ENCODE measurements at places on chromosomes 1 and 21. TPM values are rescaled to one million over a fixed set of nuclear protein-coding genes. Genes with fewer than 3 reads are reported as not detected.
A peak's percentile ranks its signal among the peaks of the same experiment; 100 is the strongest.

BARHL2 gene
- total RNA-seq, result not detected

DNA sequence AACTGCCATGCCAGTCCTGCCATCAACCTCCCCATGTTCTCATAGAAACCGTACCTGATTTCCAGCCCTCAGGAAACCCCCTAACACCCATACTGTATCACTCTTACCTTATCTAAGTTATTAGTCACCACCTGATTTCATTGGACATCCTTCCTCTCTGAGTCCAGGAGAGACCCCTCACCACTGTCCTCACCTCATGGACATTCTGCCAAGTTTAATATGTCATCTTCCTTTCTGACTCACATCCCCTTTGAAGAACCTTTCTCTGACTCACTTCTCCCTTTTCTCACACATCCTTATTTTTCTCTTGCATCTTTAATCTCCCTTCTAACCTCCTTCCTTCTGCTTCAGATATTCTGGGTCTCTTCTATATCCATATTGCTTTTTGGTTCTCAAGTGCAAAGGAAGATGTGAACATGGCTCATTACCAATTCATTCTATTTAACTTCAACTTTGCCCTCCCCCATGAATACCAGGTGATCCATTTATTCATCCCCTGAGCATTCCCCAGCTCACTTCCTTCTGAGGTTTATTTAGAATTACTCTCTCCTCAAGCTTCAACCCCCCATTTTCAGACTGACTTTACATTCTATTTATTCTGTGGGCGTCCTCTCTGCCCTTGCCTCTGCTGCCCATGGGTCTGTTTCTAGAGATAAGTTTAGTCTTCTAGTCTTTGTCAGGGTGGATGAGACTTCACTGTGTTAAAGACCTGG is 206.8 kb upstream of the ESRRG start:
- DNase-seq, result no peak

GRCh38 chr1:56278061-56278460 is 301.3 kb downstream of the PLPP3 start:
- DNase-seq, result no peak

DNA sequence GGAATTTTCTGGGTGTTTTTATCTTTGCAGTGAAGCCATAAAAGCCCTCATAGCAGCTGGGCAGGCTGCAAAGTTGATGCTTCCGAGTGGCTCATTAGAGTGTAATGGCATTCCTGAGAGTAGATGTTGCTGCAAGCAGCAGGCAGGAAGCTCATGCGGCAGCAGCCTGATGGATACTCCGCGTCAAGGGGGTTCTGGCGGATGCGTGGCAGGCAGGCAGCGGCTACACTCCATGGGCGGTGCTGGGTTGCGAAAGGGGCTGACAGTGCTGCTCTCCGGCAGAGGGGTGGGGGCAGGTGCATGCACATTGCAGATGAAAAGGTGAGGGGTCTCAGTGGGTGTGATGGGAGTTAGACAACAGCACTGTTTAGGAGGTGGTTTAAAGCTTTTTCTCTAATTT is 93.2 kb upstream of the AJAP1 start:
- DNase-seq, result no peak

HHAT gene
- 3.9 TPM for total RNA-seq

- peak; percentile 37 for DNase-seq
Measured at GRCh38 chr1:109199710-109200109, 14.0 kb upstream of the SARS1 start.

DNA sequence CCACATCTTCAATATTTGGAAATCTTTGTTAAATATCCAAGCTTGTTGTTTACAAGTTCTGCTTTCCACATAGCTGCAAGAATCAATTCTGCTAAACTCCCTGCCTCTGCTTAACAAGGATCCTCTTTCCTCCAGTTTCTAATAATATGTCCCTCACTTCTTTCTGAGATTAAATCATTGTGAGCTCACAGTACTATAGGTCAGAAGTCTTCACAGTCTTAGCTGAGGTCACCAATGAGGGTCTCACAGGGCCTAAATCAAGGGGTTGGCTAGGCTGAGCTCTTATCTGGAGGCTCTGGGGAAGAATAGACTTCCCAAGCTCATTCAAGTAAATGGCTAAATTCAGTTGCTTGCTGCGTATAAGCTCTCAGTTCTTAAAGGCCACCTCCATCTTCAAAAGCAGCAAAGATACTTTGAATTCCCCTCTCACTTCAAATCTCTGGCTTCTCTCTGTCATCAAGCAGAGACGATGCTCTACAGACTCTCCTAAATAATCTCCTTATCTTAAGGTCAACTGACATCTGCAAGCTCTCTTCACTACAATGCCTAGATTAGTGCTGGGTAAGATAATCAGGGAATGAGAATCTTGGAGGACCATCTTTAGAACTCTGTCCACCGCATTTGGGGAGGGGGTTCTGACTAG is 175.3 kb downstream of the PLPPR4 start:
- DNase-seq, result no peak

DNA sequence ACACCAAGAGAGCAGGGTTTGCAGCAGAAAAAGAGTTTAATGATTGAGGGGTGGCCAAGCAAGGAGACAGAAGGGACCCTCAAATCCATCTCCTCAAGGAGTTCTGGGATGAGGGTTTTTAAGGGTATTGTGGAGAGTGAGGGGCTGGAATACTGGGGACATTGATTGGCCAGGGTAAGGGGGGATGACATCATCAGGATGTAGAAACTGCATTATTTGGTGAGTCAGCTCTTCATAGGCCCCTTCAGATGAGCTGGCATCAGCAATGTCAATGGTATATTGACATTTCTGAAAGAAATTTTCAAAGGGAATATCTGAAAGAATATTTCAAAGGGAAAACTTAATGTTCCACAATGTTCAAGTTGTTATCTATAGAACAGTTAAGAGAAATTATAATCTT is 168.1 kb upstream of the SNX7 start:
- no peak for DNase-seq

VANGL2 gene
- 0.27 TPM for total RNA-seq

DNA sequence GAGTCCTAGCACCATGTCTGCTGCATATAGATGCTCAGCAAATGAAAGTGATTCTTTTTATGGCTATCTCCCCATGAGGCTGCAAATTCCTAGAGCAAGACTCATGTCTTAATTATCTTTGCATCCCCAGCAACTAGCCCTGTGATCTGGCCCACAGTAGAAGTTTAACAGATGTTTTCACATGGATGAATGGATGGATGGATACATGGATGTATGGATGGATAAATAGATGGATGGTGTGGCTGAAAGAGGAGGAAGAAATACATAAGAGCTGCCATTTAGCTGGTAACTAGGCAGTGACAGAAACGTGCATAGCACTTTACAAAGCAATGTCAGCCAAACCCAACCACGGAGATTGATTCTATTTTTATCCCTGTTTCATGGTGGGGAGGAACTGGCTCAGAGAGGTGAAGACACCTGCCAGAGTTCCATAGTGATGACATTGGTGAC is 32.7 kb upstream of the ZBTB40 start:
- no peak for DNase-seq

DNA sequence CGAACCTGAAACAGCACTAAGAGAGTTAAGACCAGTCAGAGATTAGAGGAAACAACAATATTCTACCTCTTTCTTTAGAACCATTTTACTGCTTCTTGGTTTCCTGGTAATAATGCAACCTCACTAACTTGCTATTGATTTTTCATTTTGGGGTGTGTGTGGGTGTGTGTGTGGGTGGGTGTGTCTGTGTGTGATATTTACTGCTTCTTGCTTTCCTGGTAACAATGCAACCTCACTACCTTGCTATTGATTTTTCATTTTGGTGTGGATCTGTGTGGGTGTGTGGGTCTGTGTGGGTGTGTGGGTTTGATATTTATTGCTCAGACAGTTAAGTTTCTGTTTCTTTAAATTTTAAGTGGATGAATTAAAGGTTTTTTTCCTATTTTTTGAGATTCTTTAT is 208.8 kb downstream of the LRRC7 start:
- DNase-seq, result no peak

DNA sequence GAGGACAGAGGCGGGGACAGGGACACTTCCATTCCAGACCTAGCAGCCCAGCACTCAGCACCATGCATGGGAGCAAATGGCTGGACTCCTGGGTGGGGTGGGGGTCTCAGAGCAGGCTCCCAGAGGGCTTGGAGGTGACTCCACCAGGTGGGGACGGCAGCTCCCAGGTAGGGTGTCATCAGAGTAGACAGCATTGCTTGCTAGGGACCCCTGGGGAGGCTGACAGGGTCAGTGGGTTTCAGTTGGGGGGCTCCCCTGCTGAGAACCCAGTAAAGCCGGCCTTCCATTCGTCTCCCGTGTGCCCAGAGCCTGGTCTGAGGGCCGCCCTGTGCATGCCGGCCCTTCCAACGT is 4.8 kb upstream of the GJC2 start:
- DNase-seq, result no peak

DNA sequence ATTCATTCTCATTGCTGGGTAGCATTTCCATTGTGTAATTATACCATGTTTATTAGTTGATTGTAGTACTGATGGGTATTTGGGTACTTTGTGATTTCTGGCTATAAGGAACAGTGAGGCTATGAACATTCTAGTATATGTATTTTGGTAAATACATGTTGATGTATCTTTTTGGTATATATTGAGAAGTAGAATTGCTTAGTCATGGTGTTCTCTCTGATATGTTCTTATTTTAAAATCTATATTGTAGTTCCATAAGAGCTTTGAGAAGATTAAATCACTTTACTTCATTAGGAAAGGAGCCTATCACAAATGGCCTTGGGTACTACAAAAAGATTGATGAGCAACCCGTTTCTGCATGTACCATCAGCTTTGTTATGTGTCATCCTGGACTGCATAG is 13.4 kb downstream of the MIXL1 start:
- DNase-seq, result no peak

DNA sequence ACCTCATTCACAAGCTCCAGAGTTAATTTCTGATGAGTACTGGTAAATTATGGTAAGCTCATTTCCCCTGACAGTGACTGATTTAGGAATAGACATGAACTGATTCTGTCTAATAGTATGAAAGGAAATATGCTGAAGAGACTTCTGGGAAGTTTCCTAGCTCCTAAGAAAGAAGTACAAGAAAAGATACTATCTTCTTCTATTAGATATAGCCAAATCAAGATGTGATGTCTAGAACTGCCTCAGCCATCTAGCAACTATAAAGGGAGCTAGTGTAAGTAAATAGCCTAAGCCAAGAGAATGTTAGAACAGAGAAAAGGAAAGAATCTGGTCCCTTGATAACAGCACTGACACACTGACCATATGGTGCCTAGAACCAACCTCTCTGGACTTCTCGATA is 10.7 kb upstream of the PHTF1 start:
- no peak for DNase-seq

DNA sequence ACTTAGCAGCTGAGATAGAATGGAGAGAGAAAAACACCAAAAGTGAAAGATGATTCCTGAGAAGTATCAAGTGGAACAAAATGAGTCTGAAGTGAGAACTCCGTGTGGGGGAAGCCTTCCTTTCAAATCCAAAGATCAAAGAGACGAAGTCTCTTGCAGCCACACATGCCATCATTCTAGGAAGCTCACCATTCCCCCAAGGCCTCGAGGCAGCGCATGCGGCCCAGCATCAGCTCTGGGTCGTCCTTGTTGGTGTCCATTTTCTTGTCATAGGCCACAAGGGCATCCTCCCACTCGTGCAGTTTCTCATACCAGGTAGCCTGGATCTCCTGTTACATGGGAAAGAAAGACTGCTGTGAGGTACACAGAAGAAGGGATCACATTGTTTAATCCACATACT is 32.2 kb upstream of the ANGPTL7 start:
- no peak for DNase-seq

DNM3 gene
- 0.98 TPM for total RNA-seq

RHBG gene
- not detected for total RNA-seq

DNA sequence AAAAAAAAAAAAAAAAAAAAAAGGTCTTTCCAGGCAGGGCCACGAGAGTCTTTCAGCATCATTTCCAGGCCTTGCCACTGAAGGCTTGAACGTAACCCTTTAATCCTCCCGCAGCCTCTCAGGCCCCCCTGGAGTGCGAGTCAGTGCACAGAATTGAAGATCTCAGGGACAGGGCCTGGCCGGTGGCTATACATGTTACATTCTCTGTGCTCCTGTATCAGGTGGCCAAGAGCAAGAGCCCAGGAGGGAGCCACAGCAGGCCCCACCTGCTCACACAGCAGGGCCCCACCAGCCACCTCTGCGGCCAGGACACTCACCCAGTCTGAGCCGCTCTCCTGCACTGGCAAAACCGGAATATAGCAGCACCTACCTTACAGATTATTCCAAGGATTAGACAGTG is 34.1 kb upstream of the SLC25A33 start:
- no peak for DNase-seq

GRCh38 chr1:231013391-231014015 is 26.6 kb downstream of the FAM89A start:
- no peak for DNase-seq

DNA sequence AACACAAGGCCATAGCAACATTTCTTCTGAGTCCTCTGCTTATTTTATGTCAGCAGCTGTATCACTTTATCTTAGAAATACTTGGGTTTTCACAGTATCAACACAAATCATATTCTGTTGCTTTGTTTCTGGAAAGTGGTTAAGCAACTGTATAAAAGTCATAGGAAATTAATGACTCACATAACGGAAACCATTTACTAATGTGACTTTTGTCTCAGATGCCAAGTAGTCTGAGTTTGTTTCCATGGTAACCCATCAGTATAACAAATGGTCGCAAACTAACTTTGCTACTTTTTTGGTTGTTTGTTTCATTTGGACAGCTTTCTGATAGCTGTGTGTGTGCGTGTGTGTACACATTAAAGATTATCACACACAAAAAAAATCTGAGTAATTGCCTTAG is 31.1 kb downstream of the EEIG2 start:
- DNase-seq, result no peak

DNA sequence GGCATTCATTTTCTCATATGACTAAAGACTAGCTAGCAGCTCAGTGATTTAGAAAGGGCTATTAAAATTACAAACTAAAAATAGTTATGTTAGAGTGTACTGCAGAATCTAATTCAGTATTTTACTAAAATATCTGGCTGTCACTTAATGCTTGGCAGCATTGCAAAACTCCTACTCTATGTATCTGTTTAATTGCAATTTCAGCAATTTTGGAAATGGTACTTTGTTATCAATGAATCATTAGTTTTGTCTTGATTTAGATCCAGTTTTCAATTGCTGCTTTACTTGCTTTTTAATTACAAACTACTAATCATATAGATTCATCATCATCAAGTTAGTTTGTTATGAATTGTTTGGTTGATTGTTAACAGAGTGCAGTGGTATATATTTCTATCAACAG is 19.2 kb downstream of the C1orf87 start:
- DNase-seq, result no peak

- no peak for DNase-seq
Measured at GRCh38 chr1:112961072-112961471, 5.1 kb upstream of the SLC16A1 start.

SDF4 gene
- total RNA-seq, result 79.5 TPM

- DNase-seq, result peak; percentile 5
Measured at GRCh38 chr21:41045534-41046268, 122.3 kb upstream of the BACE2 start.

All from activated naive CD4-positive, alpha-beta T cell treated with anti-CD3 and anti-CD28 coated beads for 36 hours (primary cell).